ENCODE measurements at places on chromosomes 1 and 21.

DNA sequence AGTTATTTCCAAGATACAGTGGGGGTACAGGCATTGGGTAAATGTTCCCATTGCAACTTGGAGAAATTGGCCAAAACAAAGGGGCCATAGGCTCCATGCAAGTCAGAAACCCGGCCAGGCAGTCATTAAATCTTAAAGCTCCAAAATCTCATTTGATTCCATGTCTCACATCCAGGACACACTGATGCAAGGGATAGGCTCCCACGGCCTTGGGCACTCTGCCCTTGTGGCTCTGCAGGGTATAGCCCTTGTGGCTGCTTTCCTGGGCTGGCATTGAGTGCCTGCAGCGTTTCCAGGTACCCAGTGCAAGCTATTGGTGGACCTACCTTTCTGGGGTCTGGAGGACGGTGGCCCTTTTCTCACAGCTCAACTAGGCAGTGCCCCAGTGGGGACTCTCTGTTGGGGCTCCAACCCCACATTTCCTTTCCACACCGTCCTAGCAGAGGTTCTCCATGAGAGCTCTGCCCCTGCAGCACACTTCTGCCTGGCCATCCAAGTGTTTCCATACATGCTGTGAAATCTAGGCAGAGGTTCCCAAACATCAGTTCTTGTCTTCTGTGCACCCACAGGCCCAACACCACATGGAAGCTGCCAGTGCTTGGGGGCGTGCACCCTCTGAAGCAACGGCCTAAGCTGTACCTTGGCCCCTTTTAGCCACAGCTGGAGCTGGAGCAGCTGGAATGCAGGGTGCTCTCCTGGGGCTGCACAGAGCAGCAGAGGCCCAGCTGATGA, 67.2 kb downstream of the HS2ST1 start:
- DNase-seq, result no peak

DNA sequence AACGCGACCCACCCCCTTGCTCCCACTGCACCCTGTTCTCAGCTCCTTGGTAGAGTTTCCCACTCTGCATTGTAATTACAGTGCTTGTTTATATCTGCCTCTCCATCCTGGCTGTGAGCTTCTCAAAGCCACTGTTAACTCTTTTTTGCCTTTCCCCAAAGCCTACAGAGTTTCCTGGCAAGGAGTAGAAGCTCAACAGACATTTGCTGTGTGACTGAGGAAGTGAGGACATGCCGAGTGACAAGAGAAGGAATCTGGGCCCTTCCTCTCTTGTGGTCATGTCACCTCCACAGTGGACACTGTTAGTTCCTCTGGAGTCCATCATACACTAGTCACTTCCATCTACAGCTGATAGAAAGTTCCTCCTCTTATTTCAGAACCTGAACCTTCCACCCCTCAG, 6.1 kb upstream of the IGSF8 start:
- DNase-seq, result no peak

DNA sequence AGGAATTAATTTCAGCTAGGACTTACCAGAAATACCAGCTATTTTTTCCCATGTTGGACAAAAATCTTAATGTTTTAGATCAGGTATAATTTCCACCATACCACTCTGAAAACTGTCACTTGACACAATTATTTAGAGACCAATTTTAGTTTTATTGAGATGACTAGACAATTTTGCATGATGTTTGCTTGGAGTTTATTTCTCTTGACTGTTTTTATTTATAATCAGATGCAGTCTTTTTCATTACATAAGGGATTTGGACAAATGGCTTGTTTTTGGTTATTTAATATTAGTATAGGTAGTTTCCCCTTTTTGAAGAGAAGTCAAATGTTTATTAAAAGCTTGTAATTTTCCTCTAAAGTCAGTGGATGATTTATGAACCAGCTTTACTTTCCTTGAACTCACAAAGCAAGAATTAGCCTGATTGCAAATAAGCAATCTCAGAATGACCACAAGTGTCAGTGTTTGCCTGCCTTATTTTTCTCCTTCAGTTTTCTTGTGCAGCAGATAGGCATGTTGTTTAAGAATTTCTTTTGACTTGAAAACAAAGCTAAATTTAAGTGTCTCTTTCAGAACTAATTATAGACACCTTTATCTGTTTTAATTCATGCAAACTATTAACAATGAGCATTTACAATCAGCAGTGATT, 3.8 kb upstream of the B3GALT2 start:
- DNase-seq, result no peak

- no peak for DNase-seq
Observed at GRCh38 chr1:65658122-65658521, 134.6 kb upstream of the PDE4B start.

- no peak for DNase-seq
Observed at GRCh38 chr1:151830055-151830454, 1.5 kb downstream of the RORC start.

DNA sequence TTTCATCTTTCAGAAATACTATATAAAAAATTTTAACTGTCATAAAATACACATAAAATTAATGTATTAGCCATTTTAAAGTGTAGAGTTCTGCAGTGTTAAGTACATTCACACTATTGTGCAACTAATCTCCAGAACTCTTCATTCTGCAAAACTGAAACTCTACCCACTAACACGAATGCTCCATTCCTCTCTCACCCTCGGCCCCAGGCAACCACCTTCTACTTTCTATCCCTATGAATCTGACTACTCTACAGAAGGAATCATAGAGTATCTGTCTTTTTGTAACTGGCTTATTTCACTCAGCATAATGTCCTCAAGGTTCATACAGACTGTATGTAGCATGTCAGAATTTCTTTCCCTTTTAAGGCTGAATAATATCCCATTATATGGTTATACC, 43.4 kb downstream of the LTN1 start:
- DNase-seq, result no peak
